Iris pigment epithelial cell (primary cell): ENCODE measurements at places on chromosomes 5 and 9.

GRCh38 chr5:65927503-65928321, 1.3 kb downstream of the ERBIN start:
- DNase-seq = peak; percentile 82

DNA sequence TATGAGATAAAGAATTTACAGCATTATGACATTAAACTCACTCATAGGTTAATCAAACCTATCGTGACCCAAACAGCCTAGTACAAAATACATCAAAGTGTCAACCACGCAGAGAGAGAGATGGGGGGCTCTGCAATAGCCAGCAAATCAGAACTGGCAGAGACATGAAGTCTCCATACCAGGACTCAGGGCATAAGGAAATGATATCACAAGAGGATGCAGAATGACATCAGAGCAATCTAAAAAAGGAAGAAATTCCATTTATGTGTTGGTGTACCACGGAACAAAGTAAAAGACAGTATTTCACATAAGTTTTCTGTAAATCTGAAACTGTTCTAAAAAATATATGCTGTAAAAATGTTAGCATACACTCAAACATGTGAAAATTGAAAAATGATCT, 24.6 kb downstream of the BICD2 start:
- DNase-seq = peak; percentile 51

DNA sequence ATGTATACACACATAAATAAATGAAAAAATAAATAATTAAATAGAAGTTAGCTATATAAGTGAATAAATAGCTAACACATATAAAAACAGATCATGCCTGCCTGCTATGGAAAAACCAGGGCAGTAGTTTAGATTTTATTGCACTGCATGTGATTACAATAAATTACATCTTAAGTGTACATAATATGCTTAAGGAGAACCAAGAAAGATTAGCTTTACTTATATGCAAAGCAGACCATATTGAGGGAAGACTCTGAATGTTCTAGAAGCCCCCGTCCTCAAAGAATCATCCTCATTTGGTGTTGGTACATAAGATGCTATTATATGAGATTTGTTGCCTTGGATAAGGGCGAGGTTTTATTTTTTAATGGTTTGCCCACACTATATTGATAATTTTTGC, 5.9 kb upstream of the CTXN3 start:
- DNase-seq = no peak

GRCh38 chr9:97237951-97238889, 69.2 kb upstream of the CCDC180 start:
- DNase-seq = peak; percentile 83

GRCh38 chr5:83000922-83001321, 76.3 kb downstream of the TMEM167A start:
- DNase-seq = no peak
